Stimulated activated naive CD4-positive, alpha-beta T cell treated with Interleukin-2 at 50 U/mL for 16 hours (primary cell): ENCODE measurements at places on chromosomes 12 and 14.

DNA sequence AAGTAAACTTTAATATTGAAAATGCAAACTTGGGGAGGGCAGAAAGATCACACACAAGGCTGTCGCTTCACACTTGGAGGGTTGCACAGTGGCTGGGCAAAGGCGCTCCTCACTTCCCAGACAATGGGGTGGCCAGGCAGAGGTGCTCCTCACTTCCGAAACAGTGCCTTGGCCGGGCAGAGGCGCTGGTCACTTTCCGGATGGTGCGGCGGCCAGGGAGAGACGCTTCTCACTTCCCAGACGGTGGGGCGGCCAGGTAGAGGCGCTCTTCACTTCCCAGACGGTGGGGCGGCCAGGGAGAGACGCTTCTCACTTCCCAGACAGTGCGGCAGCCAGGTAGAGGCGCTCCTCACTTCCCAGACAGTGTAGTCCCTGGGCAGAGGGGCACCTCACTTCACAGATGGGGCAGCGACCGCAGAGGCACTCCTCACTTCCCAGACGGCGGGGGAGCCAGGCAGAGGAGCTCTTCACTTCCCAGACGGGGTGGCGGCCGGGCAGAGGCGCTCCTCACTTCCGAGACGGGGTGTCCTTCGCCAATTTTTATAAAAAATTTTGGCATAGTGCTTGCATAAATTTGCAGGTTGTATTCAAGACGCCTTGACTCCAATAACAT is 140.8 kb upstream of the PZP start:
- no peak for DNase-seq

DNA sequence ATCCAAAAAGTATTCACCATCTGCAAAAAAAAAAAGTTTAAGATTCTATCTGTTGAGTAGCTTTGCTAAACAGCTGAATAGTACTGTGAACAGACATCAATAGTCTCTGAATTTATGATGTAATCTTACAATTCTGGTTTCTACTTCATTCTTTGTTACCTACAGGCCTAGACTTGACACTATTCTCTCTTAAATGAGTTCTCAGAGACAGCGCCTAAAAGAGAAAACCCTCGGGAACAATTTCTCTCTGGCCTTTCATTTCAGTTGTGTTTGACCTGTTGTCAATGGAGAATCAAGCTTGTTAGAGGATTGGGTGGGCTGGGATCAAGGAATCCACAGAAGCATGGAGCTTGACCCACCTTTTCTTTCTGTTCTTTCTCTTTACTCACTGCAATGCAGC is 5.9 kb upstream of the TWF1 start:
- no peak for DNase-seq

DNA sequence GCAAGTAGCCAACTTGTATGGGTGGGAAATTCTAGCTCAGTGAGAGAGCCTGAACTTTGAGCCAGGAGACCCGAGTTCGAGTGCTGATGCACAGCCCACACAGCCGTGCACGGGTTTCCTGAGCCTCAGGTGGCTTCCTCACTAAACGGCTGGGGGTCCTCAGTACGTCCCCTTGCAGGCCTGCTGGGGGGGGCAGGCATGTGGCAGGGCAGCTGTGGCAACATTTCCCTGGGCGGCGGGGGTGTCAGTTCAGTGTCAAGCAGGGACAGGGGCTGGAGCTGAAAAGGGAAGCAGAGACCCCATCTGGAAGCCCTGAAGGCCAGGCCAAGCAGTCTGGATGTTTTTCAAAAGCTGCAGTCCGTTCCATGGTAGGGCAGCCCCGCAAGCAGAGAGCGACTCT is 14.6 kb upstream of the DIO3 start:
- DNase-seq: no peak

DNA sequence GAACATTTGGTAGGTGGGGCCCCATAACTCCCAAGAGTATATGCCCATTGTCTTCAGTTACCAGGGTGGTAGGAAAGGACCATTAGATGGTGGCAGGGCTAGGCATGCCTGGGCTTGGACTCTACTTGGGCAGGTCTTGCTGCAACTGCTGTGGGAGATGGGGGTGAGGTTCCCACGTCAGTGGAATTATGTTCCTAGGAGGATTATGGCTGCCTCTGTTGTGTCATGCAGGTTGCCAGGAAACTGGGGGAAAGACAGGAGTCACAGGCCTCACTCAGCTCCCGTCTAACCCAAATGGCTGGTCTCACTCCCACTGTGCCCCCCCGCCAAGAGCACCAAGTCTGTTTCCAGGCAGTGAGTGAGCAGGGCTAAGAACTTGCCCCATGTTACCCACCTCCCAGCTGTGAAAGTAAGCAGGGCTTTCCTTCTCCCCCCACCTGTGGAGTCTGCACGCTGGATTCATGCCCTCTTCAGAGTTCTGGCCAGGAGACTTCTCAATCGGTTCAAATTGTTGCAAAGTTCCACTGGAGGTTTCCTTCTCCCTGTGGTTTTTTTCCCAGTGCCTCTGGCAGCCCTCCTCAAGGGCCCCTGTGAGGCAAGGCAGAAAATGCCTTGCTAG is 337.5 kb downstream of the CCDC91 start:
- DNase-seq: no peak

- DNase-seq: no peak
These were observed 248.8 kb downstream of the ANO6 start for GRCh38 chr12:45464699-45465098.

GRCh38 chr12:110936367-110937103 is 16.2 kb upstream of the MYL2 start:
- DNase-seq: no peak

GRCh38 chr14:48735607-48736006 is 850.6 kb downstream of the RPS29 start:
- DNase-seq: no peak

- no peak for DNase-seq
These were observed 391.0 kb downstream of the ZFP36L1 start for GRCh38 chr14:68401855-68402254.

DNA sequence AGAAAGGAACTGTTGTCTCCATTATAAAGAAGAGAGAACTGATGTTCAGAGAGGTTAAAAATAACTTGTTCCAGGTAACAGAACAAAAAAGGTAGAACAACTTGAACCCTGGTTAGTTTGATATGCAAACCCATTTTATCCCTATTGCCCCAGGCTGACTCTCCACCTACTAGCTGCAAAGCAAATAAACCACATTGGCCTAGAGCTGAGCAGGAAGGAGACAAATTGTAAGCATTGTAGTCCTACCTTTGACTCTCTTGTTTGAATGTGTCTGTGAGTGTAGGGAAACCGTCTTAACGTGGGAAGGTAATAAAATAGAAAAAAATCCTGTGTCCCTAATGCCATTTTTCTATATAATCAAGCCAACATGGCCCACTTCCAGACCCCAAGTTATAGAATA is 126.4 kb downstream of the CCER1 start:
- no peak for DNase-seq

DNA sequence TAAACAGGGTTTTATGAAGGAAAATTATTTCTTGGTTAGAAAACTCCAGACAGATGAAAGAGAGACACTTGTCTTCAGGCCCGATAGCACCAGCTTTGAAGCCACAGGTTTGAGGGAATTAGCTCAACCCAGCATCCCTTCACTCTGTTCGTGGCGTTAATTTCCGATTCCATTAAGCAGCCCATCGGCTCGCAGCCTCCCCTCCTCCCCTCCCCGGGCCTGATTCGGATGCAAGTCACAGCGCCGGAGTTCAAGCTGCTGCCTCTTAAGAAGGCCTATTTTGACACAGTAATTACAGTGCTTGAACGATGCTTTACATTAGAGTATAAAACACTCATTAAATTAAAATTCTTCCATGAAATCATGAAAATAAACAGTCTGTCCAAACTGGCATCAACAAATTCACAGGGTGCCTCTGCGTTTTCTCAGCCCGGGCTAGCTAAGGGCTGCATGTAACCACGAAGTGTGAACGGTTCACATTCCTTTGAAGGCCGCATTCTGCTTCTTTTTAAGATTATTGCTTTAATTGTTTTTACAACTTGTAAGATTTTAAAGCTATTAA is 145.8 kb downstream of the DICER1 start:
- no peak for DNase-seq

- no peak for DNase-seq
These were observed 32.4 kb downstream of the NEMF start for GRCh38 chr14:49820176-49820575.

GRCh38 chr14:93950948-93951634 is 23.9 kb downstream of the FAM181A start:
- no peak for DNase-seq

DNA sequence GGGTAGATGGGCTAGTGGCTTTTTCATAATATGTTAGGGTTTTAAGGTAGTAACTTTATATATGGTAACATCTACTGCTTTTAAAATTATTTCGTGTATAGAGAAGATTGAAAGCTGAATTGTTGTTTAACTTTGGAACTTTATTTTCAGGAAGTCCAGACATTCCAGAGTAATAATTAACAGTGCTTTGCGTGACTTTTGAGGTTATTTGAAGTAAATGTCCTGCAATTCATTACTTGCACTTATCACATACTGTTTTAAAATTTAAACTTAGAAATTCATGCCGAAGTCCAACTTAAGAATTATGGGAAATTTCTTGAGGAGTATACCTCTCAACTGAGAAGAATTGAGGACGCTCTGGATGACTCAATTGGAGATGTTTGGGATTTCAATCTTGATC is 3.3 kb downstream of the WASHC4 start:
- DNase-seq: no peak

GRCh38 chr14:21882226-21882625 is 208.6 kb upstream of the OR4E1 start:
- DNase-seq: no peak

DNA sequence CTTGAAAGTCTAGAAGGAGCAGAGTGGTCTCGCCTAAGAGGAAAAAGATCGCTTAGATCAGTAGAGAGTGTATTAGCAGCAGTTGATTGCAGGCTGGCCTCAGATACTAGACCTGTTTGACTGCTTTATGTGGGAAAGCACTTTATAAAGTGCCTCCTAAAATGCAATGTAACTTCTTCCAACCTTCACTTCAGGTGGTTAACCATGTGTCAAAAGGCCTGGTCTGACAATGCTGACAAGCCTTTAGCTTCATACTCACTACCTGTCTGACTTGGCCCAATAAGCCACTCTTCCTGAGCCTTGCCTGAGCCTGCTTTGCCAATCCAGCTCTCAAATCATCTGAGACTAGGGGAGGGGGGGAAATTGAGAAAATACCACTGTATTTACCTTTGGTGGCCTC is 14.6 kb downstream of the MGAT4C start:
- no peak for DNase-seq

DNA sequence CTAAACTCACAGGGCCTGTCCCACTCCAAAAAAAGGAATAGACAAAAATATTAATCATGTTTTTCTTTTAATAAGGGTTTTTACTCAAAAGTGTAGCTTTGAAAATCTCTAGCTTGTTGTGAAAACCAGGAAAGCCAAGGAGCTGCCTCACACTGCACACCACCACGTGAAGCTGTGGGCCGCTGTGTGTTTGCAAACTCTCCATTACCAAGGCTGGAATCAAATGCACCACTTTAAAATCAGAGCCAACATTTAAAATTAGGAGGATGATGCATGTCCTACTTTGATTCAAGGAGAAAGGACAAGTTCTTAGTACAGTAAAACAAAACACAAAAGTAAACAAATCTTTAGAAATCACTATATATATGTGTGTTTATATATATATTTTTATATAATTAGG is 83.0 kb downstream of the SETD3 start:
- no peak for DNase-seq

- peak; percentile 23 for DNase-seq
These were observed 100.0 kb downstream of the ARF6 start for GRCh38 chr14:49992901-49993339.

GRCh38 chr12:41055875-41056577 is 132.1 kb upstream of the PDZRN4 start:
- DNase-seq: no peak

DNA sequence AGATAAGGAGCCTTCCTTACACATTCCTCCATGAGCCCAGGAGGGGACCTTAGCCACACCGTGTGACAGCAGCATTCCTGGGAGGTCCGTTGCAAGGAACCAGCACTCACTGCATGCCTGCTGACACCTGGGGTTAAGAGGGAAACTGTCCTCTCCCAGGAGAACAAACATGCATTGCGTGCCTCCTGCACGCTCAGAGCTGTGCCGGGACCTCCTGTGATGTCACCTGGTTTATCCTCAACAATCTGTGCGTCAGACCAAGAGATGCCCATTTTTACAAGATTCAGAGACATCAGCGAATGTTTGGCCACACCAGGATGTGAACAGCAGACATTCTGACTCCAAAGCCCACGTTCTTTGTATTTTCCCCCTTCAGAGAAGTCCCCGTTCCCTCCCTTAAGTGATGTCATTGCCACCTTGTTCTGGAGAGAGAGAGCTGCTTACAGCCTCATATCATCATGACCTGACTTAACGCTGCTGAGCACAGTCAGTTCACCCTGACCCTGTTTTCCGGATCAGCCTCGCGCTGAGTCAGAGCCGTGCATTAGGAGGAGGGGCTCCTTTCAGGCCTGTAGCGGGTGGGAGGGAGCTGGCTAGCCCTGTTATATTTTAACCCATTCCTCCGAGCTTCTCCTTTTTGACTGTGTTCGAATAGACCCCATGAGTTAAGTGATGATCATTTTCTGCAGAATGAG is 36.2 kb downstream of the TMEM120B start:
- DNase-seq: peak; percentile 24

- no peak for DNase-seq
These were observed 117.2 kb upstream of the DIO3 start for GRCh38 chr14:101444116-101444515.
